Activated CD4-positive, alpha-beta T cell treated with anti-CD3 and anti-CD28 coated beads, Interleukin-2, amount 50 U/mL, for 24 hours (primary cell): ENCODE measurements at places on chromosomes 3 and 15.

- DNase-seq: no peak
Observed at GRCh38 chr15:52649686-52650085, 29.5 kb downstream of the ATOSA start.

- DNase-seq: no peak
Observed at GRCh38 chr15:61989667-61990066, 70.6 kb downstream of the VPS13C start.

DNA sequence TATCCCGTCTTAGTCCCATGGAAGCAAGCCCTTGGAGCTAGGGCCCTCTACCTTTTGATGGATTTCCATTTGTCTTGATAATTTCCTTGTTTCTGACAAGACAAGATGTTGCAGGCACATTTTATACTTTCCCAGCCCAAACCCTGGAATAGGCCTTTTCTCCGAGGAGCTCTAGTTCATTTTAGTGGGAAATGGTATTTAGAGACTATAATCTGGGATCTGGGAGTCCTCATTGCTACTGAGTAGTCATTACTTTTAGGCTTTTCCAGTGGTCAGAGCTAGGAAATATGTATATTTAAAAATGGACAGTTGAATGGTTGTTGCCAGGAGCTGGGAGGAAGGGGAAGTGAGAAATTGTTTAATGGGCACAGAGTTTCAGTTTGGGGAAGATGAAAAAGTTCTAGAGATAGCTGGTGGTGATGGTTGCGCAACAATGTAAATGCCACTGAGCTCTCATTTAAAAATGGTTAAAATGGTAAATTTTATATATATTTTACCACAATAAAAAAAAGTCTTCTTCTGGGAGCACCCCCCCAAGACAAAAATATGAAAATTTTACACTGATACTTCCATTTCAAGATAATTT is 31.6 kb downstream of the MLH1 start:
- DNase-seq: no peak

- no peak for DNase-seq
Observed at GRCh38 chr15:44427756-44428724, 611 bp downstream of the CTDSPL2 start.

DNA sequence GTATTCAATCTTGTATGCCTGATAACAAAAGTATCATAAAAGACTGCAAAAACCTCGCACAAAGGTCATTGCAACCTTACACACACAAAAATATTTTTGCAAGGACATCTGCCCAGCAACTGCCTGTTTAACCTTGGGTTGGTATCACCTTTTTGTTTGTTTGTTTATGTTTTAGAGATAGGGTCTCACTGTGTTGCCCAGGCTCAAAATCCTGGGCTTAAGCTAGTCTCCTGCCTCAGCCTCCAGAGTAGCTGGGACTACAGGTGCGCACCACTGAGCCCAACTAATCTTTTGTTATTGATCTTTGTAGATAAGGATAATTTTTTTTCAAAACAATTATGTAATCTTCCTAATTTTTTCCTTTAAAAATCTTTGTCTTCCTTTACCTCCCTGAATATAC is 54.2 kb downstream of the SPTSSB start:
- DNase-seq: no peak

DNA sequence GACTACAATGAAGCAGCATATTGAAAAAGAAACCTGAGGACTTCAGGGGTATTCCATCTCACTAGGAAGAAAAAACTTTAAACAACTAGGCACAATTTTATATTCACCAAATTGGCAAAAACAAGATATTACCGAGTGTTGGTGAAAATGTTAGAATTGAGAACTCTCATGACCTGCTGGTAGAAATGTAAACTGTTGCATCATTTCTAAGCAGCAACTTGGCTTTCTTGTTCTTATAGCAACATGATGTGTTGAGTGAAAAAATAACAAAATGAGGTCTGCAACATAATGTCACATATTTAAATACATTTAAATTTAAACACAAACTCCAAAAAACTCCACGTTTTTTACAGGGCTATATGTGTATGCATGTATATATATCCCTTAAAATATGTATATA is 59.0 kb upstream of the SPPL2A start:
- DNase-seq: no peak

GRCh38 chr15:62869116-62869515 is 173.4 kb upstream of the TPM1 start:
- DNase-seq: no peak

DNA sequence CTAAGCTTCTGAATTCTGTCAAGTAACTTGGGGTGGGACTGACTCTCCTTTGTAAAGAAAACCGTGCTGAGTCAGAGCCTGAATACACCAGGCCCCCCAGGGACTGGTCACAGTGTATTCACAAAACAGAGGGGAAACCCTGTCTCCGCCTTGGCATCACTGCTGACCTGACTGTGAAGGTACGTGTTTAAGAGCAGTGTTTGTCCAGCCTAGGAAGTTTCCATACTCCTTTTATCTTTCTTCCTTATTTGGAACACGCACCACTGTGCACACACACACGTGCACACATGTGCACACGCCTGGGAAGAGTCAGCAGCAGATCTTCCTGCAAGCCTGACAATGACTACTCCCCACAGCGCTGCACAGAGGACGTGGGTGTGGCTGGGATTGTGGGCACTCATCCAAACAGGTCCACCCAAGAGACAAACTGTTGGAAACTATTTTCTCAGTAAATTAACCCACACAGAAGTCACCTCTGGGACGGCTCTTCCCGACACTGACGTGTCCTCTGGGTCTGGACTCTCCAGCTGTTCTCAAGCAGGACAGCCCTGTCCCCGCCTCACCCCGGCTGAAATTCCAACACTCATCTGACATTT is 87.7 kb downstream of the ATP10A start:
- no peak for DNase-seq

GRCh38 chr15:76335307-76336253 is 993 bp upstream of the ISL2 start:
- no peak for DNase-seq

GRCh38 chr3:21505711-21506460 is 245.1 kb downstream of the ZNF385D start:
- DNase-seq: no peak

DNA sequence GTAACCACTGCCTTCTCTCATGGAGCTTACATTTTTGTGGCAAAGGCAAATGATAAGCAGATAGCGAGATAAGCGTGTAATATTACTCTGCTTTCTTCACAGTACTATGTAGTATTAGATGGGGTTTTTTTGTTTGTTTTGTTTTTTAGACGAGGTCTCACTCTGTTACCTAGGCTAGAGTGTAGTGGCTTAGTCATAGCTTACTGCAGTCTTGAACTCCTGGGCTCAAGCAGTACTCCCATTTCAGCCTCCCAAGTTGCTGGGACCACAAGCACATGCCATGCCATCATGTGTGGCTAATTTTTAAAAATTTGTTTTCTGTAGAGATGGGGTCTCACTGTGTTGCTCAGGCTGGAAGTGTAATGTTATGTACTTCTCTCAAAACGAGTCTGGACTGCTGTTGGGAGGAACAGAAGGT is 22.9 kb downstream of the MBNL1 start:
- no peak for DNase-seq

DNA sequence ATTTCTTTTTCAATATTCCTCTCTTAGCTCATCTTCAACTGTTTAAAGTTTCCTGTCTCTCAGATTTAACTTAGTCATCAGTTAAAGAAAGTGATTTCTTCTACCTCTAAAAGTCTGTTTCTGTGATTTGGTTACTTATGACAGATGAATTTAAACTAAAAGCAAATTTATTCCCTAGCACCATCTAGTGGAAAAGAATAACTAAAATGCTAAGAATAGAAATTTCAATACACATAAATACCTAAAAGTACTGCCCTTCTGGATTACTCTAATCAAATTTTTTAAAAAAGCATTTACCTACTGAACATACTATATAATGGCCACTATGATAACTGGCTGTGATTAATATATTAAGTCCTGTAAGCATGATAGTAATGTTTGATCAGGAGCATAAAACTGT is 14.0 kb upstream of the ZCWPW2 start:
- DNase-seq: no peak

- no peak for DNase-seq
Observed at GRCh38 chr3:8505621-8506020, 4.0 kb downstream of the LMCD1 start.

- no peak for DNase-seq
Observed at GRCh38 chr3:101423984-101424888, 88.8 kb downstream of the SENP7 start.

DNA sequence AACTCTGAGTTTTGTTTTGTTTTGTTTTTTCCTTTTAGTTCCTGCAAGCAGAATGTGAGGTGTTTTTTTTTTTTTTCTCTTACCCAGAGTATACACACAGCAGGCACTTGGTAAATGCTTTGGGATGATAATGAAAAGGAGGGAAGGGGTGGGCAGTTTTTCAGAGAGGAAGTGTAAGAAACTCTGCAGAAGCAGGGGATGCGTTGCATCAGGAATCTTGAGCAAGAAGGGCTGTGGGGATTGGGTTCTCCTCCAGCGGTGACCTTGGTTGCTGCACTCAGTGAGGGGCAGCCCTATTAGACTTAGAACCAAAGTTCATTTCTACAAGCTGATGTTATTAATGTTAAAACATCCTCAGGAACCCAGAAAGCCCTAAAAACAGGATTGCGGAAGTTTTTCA is 32.2 kb upstream of the TMEM158 start:
- DNase-seq: no peak

- DNase-seq: no peak
Observed at GRCh38 chr15:69117431-69117871, 43.0 kb upstream of the GLCE start.

- no peak for DNase-seq
Observed at GRCh38 chr3:29772436-29772835, 491.6 kb downstream of the RBMS3 start.

GRCh38 chr3:189602471-189602870 is 28.7 kb upstream of the TP63 start:
- no peak for DNase-seq

GRCh38 chr15:93983526-93983925 is 247.8 kb upstream of the MCTP2 start:
- no peak for DNase-seq

- DNase-seq: no peak
Observed at GRCh38 chr3:43894176-43895049, 203.7 kb downstream of the ABHD5 start.

DNA sequence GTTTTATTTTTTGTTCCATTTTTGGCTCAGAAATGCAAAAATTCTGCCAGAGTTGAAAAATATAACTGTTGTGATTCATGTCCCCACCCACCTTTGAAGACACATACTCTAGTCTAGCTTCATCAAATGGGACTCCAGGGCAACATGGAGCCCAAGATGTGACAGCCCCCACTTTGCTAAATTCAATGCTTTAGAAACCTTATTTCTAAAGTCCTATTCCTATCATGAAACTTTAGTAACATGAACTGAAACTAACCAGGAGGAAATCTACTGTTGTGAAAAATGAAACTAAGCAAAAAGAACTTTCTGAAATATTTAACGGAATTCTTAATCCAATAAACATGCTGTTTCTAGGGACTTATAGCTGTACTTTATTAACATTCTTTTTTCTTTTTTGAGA is 20.3 kb downstream of the UBP1 start:
- no peak for DNase-seq

DNA sequence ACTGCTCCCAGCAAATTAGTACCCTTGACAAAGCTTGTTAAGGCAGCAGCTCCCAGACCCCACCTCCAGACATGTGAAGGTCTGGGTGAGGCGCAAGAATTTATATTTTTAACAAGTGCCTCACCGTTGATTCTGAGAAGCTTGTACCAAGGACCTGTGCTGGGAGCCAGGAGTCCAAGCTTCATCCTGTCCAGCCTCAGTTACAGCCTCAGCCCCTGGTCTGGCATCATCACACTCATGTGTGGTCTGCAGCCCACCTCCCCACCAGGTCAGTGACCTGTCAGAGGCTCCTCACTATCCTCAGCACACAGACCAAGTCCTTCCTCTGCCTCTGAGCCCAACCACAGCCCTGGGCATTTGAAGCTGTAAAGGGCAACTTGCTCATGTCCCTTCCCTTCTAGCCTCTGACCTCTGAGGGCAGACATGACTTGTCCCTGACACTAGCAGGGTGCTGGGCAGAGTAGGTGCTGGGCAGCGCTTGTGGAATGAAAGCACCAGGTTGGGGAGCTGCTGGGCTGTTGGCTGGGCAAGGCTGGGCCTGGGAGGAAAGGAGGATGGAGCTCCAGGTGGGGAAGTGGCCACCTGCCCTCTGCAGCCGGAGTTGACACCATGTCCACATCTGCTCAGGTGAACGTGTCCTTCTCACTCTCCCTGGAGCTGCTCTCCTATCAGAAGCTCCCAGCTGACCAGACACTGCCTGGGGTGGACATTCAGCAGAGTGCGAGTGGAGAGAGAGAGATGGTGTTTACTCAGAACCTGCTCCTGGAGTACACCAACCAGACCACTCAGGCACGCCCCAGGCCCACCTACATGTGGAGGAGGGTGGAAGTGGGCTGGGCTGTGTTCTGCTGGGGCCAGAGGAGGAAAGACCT is 16.9 kb downstream of the ACAA1 start:
- no peak for DNase-seq

- no peak for DNase-seq
Observed at GRCh38 chr15:55250392-55250791, 39.2 kb downstream of the RAB27A start.

DNA sequence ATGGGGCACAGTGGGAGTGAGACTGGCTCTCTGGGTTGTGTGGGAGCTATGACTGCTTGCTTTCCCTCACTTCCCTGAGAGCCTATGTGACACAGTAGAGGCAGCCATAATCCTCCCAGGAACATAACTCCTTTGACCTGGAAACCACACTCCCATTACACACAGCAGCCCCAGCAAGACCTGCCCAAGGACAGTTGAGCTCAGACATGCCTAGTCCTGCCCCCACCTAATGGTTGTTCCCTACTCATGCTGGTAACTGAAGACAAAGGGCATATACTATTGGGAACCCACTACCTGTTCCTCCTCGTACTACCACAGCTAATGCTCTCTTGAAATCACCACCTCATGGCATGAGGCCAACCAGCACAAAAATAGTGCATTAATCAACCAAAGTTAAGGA is 550.4 kb upstream of the ARPP21 start:
- no peak for DNase-seq

- no peak for DNase-seq
Observed at GRCh38 chr3:24521420-24522145, 26.9 kb upstream of the THRB start.

- DNase-seq: no peak
Observed at GRCh38 chr3:174821477-174821876, 37.7 kb upstream of the NAALADL2 start.

DNA sequence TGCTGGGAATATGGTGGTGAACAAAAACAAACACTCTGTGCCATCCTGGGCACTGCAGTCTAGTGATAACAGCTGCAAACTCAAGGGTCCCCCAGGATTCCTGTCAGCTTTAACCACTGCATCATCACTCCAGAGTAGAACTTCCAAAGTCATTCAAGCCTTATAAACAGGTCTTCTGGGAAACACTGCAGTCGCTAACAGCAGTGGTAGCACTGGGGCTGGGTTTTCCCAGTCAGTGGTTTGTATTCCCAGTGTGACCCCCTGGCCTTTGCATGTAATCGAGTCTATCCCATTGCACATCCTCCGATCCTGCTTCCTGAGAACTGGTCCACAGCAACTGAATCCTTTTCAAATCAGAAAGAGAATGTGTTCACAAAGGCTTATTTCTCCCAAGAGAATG is 623.5 kb downstream of the EDEM1 start:
- no peak for DNase-seq
